NCI-H1694 (cell line): ENCODE measurements at places on chromosomes 4 and X.

DNA sequence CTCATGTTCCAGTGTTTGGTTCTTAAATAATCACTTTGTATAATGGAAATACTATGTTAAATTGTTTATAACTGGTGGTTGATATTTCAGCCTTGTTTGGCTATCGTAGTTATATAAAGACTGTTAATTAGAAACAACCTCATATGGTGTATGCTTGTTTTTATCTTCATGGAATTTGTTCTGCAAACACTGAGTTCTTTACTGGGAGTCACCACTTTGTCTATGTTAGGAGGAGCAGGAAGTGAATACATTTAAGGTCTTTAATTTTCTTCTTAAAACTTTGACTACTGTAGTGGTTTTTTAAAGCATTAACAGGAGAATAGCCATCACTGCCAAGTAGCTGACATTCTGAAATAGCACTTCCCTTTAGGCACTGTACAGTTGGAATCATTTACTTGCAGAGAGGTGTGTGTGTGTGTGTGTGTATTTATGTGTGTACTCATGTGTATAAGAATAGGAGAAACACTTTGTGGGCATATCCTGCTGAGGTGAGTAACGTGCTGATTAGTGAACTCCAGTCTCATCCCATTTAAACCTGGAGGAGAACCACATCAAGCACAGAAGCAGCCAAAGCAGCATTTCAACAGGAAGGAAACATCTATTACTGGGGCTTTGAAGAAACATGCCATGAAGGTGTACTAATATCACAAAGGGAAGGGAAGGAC lies 37.8 kb downstream of the TET2 start:
- no peak for DNase-seq

GRCh38 chr4:53805291-53805690 lies 214.0 kb upstream of the LNX1 start:
- no peak for DNase-seq

GRCh38 chr4:119579823-119580222 lies 48.8 kb downstream of the PDE5A start:
- no peak for DNase-seq

DNA sequence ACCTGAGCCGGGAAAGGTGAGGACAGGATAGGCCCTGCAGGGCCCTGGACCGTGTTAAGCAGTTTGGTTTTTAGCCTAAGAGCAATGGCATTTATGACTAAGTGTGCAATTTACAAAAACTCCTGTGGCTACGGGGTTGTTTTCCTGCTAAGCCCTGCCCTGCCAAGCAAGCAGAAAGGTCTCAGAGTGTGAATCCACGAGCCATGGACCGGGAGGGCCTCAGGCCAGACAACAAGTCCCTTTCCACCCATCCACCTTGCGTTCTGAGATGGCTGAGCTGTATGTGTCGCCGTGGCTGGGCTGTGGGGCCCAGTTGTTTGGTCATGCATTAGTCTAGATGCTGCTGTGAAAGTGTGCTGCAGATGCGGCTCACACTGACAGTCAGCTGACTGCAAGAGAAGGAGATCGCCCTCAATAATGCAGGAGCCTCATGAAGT lies 33.9 kb upstream of the AFAP1 start:
- DNase-seq: no peak

- no peak for DNase-seq
Observed at GRCh38 chr4:113383111-113383785, 333.8 kb downstream of the ANK2 start.

DNA sequence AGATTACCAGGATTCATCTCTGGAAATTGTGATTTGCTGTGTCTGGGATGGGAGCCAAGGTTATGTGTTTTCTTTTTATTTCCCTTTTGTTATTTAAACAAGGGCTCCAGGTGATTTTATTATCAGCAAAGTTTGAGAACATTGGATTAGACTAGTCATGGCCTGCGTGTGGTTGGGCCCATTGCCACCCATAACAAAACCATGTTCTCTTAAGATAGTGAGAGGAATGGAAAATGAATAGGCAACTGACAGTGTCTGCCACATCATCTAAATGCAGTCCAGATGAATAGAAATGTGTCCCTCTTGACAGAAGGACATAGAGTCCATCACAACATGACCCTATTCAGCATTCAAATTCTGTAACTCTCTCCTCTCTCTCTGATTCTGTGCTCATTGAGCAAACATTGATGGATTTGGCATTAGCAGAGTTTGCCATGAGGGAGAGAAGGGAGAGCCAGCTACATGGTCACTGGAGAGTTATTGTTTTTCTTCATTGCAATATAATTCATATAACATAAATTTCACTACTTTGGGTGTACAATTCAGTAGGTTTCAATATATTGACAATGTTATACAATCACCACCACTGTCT lies 11.7 kb downstream of the XK start:
- no peak for DNase-seq

DNA sequence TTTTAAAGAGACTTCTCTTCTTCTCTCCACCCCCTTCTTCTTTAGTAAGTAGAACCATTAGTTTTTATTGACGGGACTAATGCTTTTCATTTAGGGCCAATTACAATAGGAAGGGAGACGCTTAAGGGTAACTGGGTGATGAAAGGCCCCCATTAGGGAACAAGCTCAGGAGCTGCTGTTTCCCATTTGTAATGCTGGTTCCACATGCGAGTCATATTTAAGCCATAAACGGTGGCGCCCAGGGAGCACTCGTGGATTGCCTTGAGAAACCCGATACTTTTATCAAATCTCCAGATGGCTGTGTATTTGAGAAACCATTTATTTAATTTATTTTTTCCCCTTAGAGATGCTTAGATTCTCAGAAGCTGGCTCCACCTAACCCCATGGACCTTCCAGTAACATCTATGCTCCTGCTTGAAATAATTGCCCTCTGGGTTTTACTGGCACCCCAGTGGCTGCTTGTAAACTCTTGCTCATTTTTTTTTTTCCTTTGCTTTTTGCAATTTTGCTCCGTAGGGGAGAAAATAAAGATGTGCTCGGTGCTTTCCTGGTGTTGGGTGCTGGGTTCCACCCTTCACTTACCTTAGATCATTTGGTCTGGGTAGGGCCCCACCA lies 124.2 kb upstream of the MSX1 start:
- no peak for DNase-seq

DNA sequence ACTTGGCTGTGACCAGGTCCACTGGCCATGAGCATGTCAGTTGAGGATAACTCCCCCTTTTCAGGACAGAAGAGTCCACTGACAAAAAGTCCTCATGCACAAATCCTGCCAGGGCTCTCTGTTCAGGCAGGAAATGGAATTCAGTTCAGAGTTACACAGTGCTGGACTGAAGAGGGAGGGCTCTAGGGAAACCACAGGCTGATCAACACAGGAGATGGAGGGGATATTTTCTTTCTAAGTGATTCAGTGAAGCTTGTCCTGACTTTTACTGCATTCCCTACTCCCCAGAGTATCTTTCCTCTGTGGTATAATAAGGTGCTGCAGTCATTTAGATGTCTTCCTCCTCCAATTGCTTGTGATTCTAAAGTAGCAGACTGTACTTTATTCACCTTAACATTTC lies 335.5 kb upstream of the IGFBP7 start:
- DNase-seq: no peak

DNA sequence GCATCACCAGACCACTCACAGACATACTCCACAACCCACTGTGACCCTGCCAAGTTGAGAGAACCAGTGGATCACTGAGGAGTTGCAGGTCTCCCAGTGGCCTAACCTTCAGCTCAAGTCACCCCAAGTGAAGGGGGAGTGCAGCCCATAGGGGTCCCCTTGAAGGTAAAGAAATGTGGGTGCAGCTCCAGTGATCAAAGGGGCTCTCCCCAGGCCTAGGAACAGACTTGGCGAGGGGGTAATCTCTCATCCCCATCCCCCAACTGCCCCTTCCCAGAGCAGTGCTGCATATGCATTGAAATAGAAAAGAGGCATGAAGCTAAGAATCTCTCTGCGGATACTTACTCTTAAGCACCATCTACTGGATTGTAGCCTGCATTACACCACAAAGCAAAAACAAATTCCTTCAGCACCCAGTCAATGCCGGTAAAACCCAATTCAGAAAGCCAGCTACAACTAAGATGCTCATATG lies 27.0 kb downstream of the MAGEE1 start:
- peak; percentile 17 for DNase-seq

- no peak for DNase-seq
Observed at GRCh38 chrX:45955661-45956060, 589.6 kb downstream of the ZNF674 start.

GRCh38 chr4:147524601-147525000 lies 43.7 kb downstream of the EDNRA start:
- no peak for DNase-seq

- DNase-seq: no peak
Observed at GRCh38 chr4:185332575-185333464, 62.9 kb downstream of the LRP2BP start.

- DNase-seq: no peak
Observed at GRCh38 chrX:10882484-10882883, 228.6 kb upstream of the HCCS start.

DNA sequence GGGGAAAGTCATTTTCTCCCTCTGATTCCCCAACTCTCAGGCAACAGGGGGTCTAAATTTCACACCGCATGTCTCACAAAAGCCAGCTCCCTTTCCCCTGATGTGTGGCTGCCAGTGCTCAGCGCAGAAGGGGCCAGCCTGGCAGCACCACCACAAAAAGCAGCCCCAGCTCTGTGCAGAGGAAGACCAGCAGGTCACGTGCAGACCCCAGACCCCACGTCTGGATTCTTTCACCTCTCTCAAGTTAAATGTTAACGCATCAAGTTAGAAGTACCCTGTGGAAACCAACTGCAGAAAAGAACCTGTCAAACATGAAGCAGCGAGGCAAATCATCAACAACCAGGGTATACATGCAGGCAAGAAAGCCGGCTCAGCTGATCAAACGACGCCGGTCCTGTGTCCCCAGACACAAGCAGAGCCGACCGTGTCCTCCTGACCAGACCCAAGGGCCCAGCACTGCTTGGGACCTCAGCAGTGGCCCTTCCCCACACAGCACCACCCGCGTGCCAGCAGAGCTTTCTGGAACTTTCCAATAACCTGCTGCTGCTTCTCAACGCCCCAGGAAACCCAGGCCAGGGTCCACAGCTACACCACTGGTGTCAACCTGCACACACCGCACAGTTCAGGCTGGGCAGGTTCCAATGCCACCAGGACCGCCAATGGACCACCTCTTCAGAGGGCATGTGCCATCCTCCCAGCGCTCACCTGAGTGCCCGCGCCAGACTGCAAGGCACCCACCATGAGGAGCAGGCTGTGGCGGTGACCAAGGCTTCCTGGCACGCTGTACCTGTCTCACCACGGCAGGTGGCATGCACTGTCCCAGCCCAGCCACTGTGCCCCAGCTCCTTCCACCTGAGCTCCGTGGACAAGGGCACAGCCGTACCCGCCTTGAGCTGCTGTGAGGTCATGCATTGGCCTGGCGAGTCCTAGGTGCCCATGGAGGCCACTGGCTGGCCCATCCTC lies 4.0 kb downstream of the LRPAP1 start:
- no peak for DNase-seq

- no peak for DNase-seq
Observed at GRCh38 chr4:80261989-80262600, 4.4 kb upstream of the FGF5 start.

DNA sequence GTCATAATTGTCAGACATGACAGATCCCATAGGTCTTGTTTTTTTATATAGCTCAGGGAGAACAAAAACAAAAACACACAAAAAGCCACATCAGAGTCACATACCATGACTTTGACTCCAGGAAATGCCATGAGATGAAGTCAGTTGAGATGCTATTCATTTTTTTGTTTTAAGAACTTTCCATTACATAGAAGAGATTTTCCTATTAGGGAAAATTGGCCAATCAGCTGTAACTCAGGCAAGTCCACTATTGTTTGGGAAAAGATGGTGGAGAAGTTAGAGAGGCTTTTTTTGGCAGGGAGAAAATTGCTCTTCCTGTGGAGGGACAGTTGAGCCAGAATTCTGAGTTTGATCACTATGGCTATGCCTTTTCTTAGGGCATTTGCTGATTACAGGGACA lies 72.6 kb downstream of the SMARCA5 start:
- no peak for DNase-seq

DNA sequence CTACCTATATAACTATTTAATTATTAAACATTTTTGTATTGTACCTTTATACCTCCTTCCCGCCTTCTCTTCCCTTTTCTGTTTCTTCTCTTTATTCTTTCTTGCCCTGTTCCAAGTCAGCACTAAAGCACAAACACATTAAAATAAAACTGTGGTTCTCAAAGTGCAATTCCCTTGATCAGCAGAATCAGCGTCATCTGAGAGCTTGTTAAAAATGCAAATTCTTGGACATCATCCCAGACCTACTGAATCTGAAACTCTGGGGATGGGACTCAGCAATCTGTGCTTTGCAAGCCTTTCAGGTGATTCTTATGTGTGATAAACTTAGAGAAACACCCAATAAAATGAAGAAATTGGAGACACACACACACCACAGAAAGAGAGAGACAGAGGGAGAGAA lies 178.4 kb upstream of the BMP3 start:
- DNase-seq: no peak

- DNase-seq: no peak
Observed at GRCh38 chr4:2419814-2420213, 1.1 kb downstream of the CFAP99 start.

DNA sequence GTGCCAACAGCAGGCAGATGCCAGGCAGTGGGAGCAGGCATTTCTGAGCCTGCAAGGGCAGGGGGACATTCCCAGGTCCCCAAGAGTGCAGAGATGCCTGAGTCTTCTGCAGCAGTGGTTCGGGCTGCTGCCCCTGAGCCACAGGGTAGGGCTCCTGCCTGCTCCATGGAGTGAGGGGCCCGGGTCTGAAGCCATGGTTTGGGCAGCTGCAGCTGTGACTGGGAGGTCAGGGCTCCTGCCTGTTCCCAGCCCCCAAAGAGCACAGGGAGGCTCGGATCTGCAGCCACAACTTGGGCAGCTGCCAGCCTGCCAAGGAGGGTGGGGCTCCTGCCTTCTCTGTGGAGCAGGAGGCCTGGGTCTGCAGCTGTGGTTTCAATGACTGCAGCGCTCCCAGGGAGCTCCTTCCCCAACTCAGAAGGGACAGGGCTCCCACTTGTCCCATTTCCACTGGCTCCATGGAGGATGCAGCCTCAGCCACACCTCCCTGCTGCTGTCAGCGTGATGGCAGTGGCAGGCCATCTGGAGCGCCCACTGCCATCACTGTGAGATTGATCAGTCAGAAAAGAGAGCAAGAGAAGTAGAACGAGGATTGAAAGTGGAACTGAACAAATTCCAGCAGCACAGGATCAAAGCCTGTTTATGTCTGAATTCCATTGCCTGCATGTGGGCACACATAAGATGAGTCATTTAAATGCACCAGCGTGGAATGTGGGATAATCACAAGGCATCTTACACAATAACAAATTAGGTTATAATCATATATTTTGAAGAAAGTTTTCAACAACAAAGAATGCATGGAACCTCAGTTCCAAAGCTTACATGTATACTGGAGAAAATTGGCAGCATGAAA lies 93.1 kb upstream of the CXorf51A start:
- no peak for DNase-seq

DNA sequence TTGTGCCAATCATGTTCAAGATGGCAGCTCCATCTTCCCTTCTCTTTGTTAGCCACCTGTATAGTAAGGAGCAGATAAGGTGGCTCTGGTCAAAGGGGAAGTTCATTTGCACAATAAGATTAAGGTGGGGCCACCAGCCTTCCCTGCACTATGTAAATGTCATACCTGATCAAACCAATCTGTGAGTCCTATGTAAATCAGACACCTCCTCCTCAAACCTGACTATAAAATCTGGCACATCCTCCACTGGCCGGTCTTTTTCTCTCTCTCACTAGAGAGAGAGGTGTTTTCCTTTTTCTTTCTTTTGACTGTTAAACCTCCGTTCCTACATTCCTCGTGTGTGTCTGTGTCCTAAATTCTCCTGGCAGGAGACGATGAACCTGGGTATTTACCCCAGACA lies 572.5 kb upstream of the AADAT start:
- no peak for DNase-seq
